ENCODE measurements at places on chromosomes 16 and 17.

- DNase-seq = no peak
Measured at GRCh38 chr16:85518398-85519049, 94.6 kb upstream of the GSE1 start.

DNA sequence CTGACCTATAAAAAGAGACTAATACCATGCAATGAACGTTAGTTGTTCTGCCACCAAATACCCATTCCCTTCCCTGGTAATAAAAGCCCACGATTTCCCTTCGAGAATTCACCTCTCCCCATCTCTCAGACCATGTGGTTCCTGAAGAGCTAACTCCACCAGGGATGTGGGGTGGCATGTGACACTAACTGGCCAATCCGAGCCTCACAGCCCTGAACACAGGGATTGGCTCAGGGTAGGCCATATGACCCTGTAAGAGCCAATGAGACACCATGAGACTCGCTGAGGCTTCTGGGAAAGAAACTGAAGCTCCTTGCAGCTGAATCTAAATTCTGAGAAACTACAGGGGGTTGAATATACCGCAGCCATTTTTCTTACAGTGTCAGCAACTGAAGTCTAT is 21.1 kb downstream of the HELZ start:
- no peak for DNase-seq

DNA sequence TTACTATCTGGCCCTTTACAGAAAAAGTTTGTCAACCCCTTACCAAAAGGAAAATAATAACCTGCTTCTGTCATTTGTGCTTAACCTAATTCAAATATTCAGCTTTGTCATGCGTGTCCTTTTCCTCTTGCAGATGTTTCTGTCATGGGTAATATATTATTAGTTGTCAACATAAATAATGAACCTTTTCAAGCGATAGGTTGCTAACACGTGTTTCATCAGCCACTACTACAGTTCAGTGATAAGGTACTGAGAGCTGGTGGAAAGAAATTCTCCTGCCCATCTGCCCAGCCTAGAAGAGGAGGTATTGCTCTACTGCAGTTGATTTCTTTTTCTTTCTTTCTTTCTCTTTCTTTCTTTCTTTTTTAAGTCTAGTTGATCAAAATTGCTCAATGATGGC is 12.0 kb upstream of the SRSF1 start:
- DNase-seq = no peak

DNA sequence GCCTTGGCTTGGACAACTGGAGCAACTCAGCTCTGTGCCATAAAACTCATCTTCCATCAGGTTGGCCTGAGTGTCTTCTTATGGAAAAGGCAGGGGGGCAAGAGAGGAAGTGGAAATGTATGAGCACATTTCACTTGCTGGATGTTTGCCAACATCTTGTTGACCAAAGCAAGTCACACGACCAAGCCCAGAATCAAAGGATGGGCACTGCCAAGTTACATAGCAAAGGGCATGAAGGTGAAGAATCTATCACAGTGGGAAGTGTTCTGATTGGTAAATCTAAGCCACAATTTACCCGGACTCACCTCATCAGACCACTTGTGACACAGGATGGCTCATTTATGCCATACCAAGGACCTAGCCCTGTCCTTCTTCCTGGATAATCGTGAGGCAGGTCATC is 310.5 kb upstream of the IRX5 start:
- peak; percentile 5 for DNase-seq

GRCh38 chr17:49508061-49508865 is 13.2 kb downstream of the NGFR start:
- peak; percentile 26 for DNase-seq

- no peak for DNase-seq
Measured at GRCh38 chr16:28130099-28131088, 66.9 kb upstream of the GSG1L start.

DNA sequence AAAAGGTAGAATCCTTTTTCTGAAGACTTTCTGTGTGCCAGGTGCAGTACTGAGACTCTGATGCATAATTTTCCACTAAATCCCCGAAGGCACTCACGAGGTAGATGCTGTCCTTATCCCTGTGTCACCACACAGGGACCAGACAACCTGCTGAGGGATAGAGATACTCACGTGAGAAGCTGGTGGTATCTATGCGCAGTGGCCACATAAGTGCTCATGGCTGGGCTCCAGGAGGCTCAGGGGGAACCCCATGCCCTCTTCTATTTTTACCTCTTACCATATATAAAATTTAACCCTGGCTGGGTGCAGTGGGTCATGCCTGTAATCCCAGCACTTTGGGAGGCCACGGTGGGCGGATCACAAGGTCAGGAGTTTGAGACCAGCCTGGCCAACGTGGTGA is 38.3 kb downstream of the NT5M start:
- DNase-seq = no peak

DNA sequence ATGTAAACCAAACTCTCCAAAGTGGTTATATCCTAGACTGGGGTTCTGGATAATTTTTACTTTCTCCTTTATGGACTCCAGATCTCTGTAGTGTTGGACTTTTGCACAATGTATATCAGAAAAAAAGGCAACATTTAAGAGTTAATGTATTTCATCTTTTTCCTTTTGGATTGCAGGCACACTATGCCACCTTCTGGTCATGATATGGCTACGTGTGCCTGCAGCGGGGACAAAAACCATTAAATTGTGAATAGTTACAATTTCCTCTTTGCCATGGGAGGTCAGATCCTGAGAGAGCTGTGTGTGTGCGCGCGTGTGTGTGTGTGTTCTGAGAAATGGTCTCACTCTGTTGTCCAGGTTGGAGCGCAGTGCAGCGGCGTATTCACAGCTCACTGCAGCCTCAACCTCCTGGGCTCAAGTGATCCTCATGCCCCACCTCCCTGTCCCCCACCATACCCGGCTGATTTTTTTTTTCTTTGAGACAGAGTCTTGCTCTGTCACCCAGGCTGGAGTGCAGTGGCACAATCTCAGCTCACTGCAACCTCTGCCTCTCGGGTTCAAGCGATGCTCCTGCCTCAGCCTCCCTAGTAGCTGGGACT is 4.3 kb upstream of the SGF29 start:
- peak; percentile 27 for DNase-seq

DNA sequence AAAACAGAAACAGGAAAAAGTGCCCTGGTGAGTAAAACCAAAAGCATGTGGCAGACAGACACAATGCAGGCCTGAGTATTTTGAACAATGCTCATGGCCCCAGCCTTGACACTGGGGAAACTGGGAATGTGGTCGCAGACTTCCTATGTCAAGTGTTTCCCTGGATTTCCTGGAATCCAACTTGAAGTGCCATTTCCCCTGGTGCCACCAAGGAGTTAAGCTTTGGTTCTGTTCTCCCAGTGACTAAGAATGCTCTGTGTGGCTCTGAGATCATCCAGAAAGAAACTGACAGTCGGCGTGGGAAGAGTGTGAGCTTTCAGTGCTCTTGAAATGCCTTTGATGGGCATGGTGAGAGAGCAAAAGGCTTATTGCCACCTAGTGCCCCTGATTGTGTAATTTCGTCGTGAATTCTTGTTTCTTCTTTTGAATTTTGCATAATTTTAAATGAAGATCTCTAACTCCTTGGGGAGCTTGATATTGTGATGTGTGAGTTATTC is 96.0 kb downstream of the YPEL2 start:
- DNase-seq = no peak

- no peak for DNase-seq
Measured at GRCh38 chr17:34366529-34367107, 3.6 kb upstream of the CCL1 start.

GRCh38 chr17:72359274-72359673 is 238.5 kb downstream of the SOX9 start:
- DNase-seq = no peak

GRCh38 chr16:53753431-53753830 is 49.5 kb downstream of the FTO start:
- no peak for DNase-seq

DNA sequence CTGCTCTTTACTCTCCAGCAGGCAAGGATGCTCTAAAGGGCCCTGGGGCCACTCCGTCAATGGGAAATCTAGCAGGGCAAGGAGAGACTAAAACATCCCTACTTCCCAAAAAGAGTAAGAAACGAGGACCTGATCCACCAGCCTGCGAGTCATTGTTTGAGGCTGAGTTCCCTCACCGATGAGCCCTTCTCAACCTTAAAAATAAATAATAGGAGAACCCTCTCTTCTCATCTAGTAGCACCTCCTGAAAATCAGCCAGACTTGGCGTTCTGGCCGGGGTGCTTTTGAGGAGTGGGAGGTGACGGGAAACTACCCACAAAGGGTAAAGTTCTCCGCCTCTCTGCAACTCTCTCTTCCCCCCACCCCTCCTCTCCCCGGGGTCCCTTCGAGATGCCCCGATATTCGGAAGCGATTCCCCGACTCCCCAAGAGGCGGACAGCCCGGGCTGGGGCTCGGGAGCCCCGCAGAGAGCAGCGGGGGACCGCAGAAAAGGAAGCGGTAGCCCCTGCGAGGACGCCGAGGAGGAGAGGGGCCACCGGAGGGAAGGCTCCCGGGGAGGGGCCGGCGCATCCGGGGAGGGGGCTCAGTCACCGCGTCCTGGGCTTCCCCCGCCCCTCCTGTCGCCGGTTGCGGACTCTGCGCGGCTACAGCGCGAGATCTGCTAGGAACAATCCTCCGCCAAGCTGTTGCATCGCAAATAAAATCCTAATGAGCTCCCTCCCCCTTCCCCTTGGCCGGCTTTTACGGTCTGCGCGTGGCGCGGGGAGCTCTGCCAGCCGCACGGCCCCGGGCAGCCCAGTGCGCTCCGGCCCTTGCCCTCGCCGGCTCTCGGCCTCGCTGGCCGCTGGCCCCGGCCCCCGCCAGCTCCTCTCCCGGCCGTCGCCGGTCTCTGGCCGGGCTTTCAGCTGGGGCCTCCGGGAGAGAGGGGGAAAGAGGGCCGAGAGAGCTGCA is 1.3 kb downstream of the HOXB9 start:
- DNase-seq = no peak

GRCh38 chr16:65429504-65430181 is 307.8 kb upstream of the CDH11 start:
- no peak for DNase-seq

GRCh38 chr17:1480747-1481465 is 11.6 kb downstream of the MYO1C start:
- DNase-seq = no peak

- no peak for DNase-seq
Measured at GRCh38 chr17:62925267-62925836, 40.7 kb upstream of the TANC2 start.

- no peak for DNase-seq
Measured at GRCh38 chr17:5381542-5381941, 37.9 kb downstream of the NUP88 start.

- DNase-seq = no peak
Measured at GRCh38 chr16:25270577-25270976, 12.9 kb upstream of the ZKSCAN2 start.

DNA sequence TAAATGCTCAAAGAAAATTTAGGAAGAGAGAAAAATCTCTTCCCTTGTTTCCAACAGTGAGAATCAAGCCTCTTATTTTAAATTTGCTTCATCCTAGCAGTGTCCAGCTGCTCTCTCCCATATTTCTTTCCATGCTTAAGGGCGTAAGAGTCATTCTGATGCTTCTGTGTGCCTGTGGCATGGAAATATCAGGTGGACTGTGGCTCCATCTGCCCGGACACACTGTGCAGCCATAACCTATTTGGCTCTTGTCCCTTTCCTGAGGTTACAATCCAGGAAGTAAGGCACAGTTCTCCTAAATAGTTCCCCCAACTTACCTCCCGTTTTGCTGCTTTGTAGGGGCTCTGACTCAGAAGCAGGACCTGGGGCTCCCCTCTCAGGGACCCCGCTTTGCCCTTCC is 6.3 kb upstream of the KRT222 start:
- no peak for DNase-seq

DNA sequence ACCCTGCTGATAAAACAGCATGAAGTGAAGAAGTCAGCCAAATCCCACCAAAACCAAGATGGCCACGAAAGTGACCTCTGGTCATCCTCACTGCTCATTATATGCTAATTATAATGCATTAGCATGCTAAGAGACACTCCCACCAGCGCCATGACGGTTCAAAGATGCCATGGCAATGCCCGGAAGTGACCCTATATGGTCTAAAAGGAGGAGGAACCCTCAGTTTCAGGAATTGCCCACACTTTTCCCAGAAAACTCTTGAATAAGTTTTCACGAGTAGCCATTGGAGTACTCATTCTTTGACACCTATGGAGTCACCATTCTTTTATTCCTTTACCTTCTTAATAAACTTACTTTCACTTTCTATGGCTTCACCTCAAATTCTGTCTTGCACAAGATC is 44.3 kb downstream of the GSG1L start:
- DNase-seq = no peak

DNA sequence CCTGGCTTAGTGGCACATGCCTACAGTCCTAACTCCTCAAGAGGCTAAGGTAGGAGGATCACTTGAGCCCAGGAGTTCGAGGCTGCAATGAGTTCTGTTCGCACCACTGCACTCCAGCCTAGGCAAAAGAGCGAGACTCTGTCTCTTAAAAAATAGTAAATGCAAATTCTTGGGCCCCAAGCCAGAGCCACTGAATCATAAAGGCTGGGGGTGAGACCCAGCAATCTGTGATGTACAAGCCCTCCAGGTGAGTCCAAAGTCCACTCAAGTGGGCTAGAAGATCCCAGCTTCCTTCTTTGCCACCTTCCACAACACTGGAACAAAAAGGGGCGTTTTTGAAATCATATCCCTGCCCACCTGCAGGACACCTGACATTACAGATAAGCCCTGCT is 16.9 kb downstream of the TRIM25 start:
- DNase-seq = no peak

- DNase-seq = peak; percentile 69
Measured at GRCh38 chr17:73747221-73748002, 103.2 kb upstream of the SDK2 start.

DNA sequence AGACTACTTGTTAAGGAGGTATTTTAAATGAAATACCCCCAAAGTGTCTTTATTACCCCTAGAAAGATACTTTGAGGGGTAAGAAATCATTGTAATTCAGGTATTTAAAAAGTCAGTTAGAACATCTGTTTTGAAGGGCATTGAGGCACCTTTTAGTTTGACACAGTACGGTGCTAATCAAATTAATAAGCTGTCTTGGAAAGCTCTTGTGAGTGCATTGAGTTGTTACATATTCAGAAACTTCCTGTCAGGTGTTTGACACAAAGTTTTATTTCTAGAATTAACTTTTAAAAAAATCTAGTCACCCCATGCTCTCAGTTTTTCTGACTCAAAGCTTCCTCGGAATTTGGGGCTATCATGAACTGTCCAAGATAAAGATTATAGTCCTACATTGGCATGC is 4.6 kb downstream of the RBBP6 start:
- no peak for DNase-seq

DNA sequence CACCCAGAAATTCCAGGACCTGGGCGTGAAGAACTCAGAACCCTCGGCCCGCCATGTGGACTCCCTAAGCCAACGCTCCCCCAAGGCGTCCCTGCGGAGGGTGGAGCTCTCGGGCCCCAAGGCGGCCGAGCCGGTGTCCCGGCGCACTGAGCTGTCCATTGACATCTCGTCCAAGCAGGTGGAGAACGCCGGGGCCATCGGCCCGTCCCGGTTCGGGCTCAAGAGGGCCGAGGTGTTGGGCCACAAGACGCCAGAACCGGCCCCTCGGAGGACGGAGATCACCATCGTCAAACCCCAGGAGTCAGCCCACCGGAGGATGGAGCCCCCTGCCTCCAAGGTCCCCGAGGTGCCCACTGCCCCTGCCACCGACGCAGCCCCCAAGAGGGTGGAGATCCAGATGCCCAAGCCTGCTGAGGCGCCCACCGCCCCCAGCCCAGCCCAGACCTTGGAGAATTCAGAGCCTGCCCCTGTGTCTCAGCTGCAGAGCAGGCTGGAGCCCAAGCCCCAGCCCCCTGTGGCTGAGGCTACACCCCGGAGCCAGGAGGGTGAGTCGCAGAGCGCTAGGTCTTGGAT is 261.5 kb downstream of the SEC14L1 start:
- DNase-seq = no peak

All from DMS153 (cell line).